H7 (cell line): ENCODE measurements at places on chromosomes 3 and 15.

- no peak for DNase-seq
Observed at GRCh38 chr3:171415070-171415469, 45.1 kb downstream of the TNIK start.

DNA sequence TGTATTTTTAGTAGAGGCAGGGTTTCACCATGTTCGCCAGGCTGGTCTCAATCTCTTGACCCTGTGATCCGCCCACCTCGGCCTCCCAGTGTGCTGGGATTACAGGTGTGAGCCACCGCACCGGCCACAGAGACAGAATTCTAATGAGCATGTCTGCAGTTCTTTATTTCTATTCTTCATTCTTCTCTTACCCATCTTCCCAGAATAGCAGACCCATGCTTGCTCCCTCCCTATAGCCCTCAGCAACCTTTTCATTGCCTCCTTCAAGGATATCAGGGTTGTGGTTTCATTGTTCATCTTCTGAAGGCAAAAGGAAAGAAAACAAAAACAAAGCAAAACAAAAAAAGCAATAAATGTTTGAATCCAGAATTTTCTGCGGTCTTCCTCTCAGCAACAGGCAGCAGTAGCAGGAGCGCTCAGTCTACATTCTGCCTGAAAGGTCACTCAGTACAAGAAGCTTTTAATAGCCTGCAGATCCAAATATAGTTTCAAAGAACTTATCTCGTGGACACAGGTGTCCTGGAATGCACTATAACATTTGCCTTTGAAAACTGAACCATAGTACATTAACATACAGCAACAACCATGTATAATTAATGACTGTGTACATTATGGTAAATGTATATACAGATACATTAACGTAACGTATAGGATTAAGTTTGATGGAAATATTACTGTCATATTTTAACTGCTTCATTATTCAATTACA is at the start of gene SMCO1:
Gene SMCO1, minus strand, starts transcription at position 434 of the 709 bp plus-strand sequence. Its CDS starts 137 bp downstream, at position 297.
- DNase-seq = no peak

- peak; percentile 28 for DNase-seq
Observed at GRCh38 chr15:73940061-73940981, 14.1 kb downstream of the LOXL1 start.

- no peak for DNase-seq
Observed at GRCh38 chr3:17055374-17056276, 170.9 kb downstream of the PLCL2 start.

DNA sequence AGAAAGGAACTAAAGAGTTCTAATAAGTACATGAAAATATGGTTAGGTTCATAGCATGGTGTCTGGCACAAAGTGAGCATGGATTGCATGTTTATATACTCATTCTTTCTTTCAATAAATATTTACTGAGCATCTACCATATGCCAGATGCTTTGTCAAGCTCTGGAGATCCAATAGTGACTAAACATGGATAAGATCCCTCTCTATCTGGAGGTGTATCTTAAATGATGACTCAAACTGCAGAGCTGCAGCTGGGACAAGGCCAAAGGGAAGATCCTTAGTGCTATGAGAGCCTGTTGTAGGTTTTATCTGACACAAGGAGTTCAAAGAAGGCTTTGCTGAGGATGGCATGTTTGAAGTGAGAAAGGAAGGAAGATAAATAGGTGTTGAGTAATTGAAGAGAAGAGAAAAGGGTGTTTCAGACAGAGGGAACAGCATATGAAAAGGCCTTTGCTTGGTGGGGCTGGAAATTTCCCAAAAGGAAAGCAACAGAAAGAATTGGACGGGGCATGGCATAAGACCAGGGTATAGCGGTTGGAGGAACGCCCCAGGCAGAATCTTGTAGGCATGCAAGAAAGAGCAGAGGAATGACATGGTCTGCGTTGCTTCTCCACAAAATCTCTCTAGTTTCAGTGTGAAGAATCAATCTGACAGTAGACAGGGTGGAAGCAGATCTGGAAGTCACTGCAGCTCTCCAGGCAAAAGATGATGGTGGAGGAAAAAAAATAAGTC is 239.9 kb upstream of the LRTM1 start:
- no peak for DNase-seq

DNA sequence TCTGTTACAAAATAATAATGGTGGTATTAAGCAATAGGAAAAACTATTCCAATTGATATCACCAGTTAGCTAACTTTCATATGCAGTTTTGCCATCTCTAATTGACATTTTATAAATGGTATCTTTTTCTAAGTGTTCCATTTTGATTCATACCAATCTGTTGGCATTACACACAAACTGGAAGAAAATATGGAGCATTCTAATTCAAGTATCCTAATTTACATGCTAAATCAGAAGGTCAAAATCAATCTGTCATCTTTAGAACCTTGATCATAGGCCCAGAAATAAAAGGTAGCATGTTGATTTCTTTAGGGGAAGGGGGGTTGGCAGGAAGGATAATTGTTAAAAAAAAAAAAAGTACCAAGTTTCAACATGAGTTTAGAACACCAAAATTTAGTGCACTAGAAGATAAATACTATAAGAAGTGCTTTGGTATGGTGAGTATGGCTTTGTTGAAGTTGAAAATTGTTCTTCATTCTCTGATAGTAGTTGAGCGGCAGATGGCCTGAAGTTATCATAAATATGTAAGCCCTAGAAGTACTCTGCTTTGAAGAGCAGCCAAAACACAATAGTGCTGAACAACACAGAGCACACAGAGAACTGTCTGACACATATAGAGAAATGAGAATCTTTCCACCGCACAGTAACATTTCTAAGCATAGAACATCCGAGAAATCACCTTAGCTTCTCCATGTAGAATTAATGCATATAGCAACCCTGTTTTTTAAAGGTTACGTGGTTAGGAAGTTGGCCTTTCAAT is 130.1 kb downstream of the TAFA4 start:
- no peak for DNase-seq

DNA sequence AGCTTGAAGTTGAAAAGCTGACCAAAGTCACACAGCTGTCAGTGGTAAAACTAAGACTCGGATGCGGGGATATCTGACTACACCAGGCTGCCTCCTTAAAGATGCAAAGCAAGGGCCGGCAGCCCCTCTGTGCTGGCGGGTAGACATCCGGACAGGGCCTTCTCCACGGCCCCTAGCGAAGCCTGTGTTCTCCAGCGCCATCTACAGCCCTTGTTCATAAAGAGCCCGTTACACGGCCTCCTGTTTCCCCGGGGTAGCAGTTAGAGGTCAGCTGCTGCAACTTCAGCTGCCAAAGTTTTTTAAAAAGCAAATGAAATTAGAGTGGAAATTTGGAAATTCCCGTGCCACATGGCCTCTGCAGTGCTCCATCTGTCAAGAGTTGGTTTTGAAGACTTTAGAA is 383.0 kb downstream of the TBL1XR1 start:
- DNase-seq = peak; percentile 80

DNA sequence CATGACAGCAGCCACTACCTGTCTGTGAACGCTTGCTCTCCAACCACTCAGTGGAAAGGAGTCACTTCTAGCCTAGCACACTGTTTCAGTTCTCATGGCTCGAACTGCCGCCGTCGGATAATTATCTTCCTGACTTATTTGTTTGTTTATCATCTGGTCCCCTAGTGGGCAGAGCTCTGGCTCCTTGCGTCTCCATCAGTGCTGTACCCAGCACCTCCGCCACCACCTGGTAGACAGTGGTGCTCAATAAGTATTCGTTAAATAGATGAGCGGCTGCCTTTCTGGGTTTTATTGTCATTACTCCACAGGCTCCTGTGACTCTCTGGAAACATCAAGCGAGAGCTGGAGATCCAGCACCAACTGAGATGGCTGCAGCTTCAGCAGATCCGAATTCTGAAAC is 297.5 kb downstream of the NTRK3 start:
- no peak for DNase-seq

DNA sequence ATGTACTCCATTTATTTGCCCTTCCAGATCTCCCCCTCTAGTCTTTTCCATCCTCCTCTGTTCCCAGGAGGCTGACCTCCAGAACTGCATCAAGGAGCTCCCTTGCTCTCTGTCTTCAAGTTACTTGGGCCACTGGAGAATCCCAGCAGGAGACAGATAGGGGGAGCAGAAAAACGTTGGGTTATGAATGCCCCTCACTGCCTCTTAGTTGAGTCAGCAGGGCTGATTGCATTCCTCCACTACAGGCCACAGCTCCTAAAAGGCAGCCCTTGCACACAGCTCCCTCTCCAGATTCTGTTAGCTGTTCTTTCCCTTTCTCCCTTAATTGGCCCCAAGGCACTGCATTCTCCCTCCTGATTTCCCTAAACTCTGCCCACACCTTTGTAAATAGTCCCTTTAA is 12.4 kb upstream of the CEP152 start:
- peak; percentile 31 for DNase-seq

GRCh38 chr3:46395210-46395661 is 11.6 kb downstream of the CCR5AS start:
- peak; percentile 44 for DNase-seq

- DNase-seq = no peak
Observed at GRCh38 chr3:151135541-151136337, 50.3 kb downstream of the MED12L start.

DNA sequence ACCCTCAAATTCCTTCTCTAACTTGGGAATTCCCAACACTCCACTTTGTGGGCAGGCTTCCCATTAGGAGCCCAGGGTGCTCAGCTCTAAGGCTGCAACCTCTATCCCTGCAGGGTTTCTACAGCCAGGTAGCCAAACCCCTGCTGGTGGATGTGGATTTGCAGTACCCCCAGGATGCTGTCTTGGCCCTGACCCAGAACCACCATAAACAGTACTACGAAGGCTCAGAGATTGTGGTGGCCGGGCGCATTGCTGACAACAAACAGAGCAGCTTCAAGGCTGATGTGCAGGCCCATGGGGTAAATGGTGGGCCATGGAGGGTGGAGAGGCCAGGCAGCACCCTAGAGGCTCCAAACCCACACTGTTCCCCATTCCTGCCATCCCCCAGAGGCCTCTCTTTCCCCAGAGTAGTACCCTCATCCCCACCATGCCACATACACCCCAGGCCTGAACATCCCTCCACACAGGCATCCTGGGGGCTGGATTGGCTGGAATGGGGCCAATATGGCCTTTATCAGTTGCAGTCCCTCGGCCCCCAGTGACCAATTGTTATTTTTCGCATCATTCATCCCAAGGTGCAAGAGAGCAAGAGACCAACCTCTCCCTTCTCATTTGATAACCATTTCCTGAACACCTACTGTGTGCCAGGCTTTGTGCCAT is 7.7 kb downstream of the ITIH1 start:
- DNase-seq = no peak

DNA sequence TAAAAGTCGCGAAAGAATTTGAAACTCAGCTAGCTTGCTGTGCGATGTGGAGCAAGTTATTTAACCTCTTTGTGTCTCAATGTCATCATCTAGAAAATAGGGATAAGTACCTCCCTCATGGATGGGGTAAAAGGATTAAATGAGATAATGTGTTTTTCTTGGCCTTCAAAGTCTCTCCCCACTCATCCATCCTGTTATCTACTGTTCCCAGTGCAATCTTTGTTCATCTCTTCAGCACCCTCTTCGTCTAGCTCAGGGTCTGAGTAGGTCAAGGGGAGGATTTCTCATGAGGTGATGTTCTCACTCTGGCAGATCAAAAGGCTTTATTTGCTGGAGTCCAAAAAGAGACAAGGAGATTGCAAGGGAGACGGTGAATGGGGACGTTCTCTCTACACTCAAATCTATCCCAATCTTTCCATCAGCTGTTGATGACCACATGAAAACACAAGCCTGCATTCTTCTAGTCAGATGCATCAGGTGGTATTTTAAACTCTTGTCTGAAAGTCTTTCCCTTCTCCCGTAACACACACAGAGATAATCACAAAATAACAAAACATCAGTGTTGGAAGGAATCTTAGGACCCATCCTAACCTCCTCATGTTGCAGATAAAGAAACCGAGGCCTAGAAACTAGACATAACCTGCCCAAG is 1.3 kb downstream of the MESD start:
- DNase-seq = no peak
